SHP77 treated with DMSO at 0.1 percent for 48 hours (cell line): ENCODE measurements at places on chromosomes 2 and 18.

- no peak for DNase-seq
Observed at GRCh38 chr18:55795101-55795669, 207.2 kb upstream of the TCF4 start.

GRCh38 chr18:55863391-55863706 is 275.4 kb upstream of the TCF4 start:
- DNase-seq, result no peak

DNA sequence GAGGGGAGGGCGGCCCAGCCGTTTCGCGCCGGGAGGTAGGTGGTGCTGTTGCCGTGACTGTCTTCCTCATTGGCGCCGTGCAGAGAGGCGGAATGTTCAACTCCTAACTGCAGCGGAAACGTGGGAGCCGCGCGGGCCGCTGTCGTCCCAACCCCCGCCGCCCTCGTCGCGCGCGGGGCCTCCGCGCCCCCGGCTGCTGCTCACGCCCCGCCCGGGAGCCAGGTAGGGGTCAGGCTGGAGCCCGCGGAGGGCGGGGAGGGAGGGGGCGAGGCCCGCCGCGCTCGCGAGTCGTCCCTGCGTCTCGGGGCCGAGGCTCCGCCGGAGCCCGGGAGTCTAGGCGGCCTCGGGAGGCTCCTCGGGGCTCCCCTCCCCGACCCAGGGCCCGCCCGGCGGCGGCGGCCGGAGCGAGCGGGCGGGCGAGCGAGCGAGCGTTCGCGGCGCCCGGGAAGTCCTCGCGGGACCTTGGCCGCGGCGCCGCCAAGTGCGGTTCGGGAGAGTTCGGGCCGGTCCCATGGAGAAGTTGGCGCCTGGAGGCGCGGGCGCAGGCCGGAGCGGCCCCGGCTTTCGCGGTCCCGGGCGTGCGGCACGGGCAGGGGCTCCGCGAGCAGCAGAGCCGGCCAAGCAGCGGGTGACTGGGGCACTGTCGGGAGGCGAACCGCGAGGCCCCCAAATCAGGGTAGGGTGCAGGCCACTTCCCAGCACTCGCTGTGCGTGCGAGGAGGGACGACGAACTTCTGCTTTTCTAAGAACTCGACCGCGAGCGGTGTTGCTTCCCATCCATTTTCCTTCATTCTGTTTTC is at the start of gene MAP3K20:
Gene MAP3K20 (plus strand): TSS at position 66 of the 800 bp plus-strand sequence. CDS start 15,186 bp downstream, outside the sequence.
- DNase-seq, result no peak

DNA sequence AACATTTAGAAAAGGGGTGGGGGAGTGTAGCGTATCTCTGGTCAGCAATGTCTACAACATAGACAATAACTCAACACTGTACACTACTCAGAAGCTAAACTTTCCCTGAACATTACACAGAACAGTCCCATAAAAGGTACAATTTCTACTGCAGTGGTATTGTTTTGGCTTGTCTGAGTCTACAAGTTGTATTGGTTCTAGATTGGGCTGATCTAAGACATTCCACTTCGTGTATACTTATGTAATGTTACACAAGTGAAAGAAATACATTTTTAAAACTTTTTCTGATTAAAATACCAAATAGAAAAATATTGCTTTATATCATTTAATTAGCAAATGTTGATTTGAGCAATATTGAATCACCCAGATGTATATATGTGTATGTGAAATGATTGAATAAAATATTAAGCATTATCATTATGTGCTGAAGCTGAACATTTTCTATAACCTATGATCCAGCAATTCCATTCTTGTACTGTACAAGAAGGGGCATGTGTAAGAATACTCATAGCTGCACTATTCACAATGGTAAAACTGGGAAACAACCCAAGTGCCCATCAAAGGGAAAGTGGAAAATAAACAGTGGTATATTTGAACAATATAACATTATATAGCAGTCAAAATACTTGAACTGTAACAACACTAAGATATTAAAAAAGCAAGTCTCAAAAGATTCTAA is 52.4 kb downstream of the VSNL1 start:
- DNase-seq, result no peak

GRCh38 chr2:240954436-240955305 is 43.7 kb upstream of the SNED1 start:
- DNase-seq, result no peak
